ENCODE measurements at places on chromosomes 5 and 9.

GRCh38 chr5:86757824-86758223 is 140.1 kb downstream of the COX7C start:
- no peak for DNase-seq

DNA sequence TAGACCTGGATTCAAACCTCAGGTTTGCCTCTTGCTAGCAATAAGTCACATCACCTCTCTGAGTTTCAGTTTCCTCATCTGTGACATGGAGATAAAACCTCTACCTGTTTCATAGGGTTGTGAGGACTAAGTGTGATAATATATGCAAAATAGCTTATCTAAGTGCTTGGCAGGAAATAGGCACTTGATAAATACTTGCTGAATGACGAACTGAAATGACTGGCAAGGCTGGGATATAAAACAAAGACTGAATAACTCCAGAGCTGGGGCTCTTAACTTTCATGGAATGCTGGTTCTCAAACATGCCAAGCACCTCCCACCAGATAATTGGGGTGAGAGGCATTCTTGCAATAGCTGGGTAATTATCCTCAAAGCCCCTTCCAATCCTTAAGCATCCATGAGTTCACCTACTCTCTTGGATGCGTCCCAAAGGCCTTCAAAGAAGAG is 87.6 kb downstream of the ADRB2 start:
- no peak for DNase-seq

GRCh38 chr5:67774267-67774552 is 441.3 kb upstream of the PIK3R1 start:
- DNase-seq, result no peak

DNA sequence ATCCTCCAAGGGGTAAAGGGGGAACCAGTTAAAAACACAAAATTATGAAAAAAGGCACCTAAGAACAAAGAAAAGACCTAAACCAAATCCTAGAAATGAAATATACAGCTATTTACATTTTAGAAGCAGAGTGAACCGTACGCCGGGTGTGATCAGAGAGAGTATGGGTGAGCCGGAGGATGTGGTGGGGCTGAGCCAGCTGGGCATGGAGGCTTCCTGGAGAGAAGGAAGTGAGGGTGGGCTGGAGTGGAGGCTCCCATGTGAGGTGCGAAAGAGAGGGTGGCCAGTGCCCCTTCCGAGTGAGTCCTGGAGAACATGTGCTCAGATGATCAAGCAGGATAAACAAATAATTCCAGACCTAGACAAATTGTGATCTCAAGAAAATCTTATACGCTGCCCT is 111.6 kb downstream of the CACNA1B start:
- no peak for DNase-seq

DNA sequence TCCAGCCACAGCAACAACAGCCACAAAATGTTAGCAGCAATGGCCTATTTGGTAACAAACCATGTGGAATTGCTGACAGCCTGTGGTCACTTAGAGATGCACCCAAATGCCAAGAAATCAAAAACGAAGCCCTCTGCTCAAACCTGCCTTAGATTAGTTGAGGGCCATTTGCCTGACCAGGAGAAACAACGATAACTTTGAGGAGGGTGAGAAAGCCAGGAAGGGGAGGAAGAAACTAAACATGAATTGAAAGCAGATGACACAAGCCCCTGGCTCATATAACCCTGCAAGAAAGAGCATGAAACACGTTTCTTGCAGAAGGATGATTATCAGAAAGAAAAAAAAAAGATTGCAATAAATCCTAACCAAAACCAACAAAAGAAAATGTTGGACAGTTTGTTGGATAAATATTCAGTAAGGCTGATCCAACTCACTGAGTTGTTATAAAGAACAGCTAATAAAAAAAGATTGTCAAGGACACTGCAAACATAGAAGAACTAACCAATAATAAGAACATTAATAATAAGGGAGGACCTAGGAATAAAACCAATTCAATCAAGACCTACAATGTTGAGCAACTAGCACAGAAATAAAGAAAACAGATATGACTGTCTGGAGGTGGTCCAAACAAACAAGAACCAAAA is 140.5 kb upstream of the SLC30A5 start:
- DNase-seq, result no peak

All from activated T-cell treated with anti-CD3 and anti-CD28 coated beads for 4 hours (primary cell).